ENCODE measurements at places on chromosomes 1 and 21. TPM values are rescaled to one million over a fixed set of nuclear protein-coding genes. Genes with fewer than 3 reads are reported as not detected.

KLHL12 gene
- 20.4 TPM for total RNA-seq

RAP1GAP gene
- total RNA-seq: not detected

SAMD13 gene
- 1.5 TPM for total RNA-seq

CFAP107 gene
- not detected for total RNA-seq
